ENCODE measurements at places on chromosomes 12 and 14. TPM values are rescaled to one million over a fixed set of nuclear protein-coding genes. Genes with fewer than 3 reads are reported as not detected.

DNA sequence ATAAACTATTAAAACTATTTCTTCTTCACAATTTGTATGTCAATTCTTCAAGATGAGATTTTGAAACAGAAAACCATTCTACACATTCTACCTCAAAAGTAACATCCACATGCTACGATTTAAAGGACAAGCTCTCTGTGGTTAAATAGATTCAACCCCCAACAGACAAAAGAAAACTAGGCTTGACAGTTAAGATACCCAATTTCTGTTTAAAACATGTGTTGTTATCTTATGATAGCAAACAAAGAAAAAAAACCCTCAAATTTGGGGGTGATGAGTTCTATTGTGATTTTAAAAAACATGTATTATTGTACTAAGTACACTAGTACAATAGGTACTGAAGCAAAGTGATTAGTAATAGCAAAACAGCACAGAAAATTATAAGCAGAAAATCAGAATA lies 33.8 kb downstream of the ATF7 start:
- no peak overlapping the region for H3K27ac ChIP-seq
- no peak overlapping the region for H3K4me3 ChIP-seq
- H3K27me3 ChIP-seq = no peaks in the 10 kb centered on the region
- peaks cover 29% of the 10 kb centered on the region for H3K4me1 ChIP-seq
- DNase-seq = no peak

DNA sequence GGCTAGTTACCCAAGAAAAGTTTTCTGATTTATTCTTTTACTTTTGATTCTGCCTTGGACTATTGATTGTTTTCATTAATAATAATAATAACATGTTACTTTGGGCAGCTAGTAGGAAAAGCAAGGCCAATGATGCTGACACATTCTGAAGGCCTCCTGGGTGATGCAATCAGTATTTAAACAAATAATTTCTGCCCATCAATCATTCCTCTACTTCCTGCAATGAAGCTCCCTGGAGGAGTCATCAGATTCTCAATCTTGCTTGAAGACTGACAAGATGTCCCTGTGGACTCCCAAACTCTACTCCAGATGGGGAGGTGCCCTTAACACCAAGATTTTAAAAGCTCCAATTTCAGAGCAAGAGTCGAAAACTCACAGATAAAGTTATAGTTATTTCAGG lies at the start of gene SPX:
Gene SPX, plus strand, starts transcription at position 244 of the 400 bp plus-strand sequence. CDS start 177 bp downstream, outside the sequence.
- no peaks in the 10 kb centered on the region for H3K36me3 ChIP-seq
- peaks cover 6% of the 10 kb centered on the region for H3K4me1 ChIP-seq
- peak within 1 kb of the TSS; percentile 73 for H3K4me3 ChIP-seq

DNA sequence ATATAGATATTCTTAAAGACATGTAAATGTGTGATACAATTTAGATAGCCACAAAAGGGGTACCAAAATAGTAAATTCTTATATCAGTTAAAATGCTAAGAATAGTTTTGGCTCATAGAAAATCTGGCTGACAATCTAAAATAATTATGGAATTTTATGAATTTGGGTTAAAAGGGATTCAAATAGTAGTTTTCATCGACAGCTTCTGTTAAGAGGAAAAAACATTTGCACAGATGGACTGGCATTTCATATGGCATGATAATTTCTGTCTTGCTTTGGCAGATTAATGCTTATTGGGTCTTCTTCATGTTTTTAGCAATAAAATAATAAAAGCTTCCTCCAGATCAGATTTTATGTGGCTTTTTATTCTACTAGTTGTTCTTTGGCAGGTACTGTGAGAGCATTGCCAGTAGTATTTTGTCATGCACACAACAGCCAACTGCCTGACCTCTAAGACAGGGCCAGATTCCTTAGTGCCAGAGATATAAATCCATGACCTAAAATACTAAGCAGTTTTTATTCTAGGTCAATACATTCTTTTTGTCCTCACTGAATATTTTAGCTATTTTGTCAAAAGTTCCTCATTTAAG lies 9.1 kb downstream of the ABCD2 start:
- H3K4me1 ChIP-seq = peaks cover 49% of the 10 kb centered on the region
- peaks cover 20% of the 10 kb centered on the region for H3K36me3 ChIP-seq
- no peaks in the 10 kb centered on the region for H3K27me3 ChIP-seq
- DNase-seq = no peak
- H3K27ac ChIP-seq = no peak overlapping the region

DNA sequence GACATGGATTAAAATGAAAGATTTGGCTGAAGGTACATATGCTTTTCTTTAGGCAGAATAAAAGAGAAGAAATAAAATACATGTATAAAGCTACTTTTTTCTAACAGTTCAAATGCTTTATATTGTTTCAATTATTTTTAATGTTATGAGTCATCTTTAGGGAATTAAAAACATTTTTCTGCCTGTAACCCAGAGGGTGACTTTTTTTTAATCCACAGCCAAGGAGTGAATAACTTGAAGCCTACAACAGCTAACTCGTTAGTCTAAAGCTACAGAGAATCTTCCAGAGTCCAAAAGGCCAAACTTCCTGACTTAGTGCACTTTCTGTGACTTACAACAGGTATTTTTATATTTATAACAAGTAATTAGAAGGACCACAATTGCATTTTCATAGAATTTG lies 151.6 kb downstream of the SEC23A start:
- H3K36me3 ChIP-seq = no peaks in the 10 kb centered on the region
- no peaks in the 10 kb centered on the region for H3K4me1 ChIP-seq
- no peak overlapping the region for H3K4me3 ChIP-seq
- H3K27me3 ChIP-seq = peaks cover 2% of the 10 kb centered on the region
- DNase-seq = no peak
- no peak overlapping the region for H3K27ac ChIP-seq

- no peaks in the 10 kb centered on the region for H3K4me1 ChIP-seq
- no peak overlapping the region for H3K27ac ChIP-seq
- H3K36me3 ChIP-seq = no peaks in the 10 kb centered on the region
- no peak for DNase-seq
- H3K27me3 ChIP-seq = peaks cover 10% of the 10 kb centered on the region
Observed at GRCh38 chr14:56025191-56025590, 93.0 kb upstream of the PELI2 start.

GRCh38 chr14:96583569-96584041 lies 81.4 kb downstream of the PAPOLA start:
- H3K27me3 ChIP-seq = peaks cover 15% of the 10 kb centered on the region
- no peak overlapping the region for H3K4me3 ChIP-seq
- H3K4me1 ChIP-seq = no peaks in the 10 kb centered on the region
- no peak for DNase-seq
- H3K36me3 ChIP-seq = no peaks in the 10 kb centered on the region

- no peak overlapping the region for H3K27ac ChIP-seq
- H3K27me3 ChIP-seq = no peaks in the 10 kb centered on the region
- no peaks in the 10 kb centered on the region for H3K36me3 ChIP-seq
- H3K4me1 ChIP-seq = no peaks in the 10 kb centered on the region
- H3K4me3 ChIP-seq = no peak overlapping the region
Observed at GRCh38 chr14:26687301-26687837, 89.5 kb upstream of the NOVA1 start.

Gene RASSF9
- not detected for total RNA-seq

Gene E2F7
- 5.8 TPM for total RNA-seq

Gene TESPA1
- 74.8 TPM for total RNA-seq

Gene KIF5A
- 0.90 TPM for total RNA-seq

Gene CLEC7A
- total RNA-seq = not detected

Gene SLC7A8
- 1.7 TPM for total RNA-seq

Gene GNB3
- 0.22 TPM for total RNA-seq

Gene KLRB1
- 4.9 TPM for total RNA-seq

Gene KRT85
- total RNA-seq = not detected

Gene RILPL2
- 15.4 TPM for total RNA-seq

Measured in activated CD4-positive, alpha-beta memory T cell treated with anti-CD3 and anti-CD28 coated beads for 36 hours (primary cell).